CD4-positive, alpha-beta T cell treated with Interleukin-15 for 1 hour (primary cell): ENCODE measurements at places on chromosomes 5 and 9.

DNA sequence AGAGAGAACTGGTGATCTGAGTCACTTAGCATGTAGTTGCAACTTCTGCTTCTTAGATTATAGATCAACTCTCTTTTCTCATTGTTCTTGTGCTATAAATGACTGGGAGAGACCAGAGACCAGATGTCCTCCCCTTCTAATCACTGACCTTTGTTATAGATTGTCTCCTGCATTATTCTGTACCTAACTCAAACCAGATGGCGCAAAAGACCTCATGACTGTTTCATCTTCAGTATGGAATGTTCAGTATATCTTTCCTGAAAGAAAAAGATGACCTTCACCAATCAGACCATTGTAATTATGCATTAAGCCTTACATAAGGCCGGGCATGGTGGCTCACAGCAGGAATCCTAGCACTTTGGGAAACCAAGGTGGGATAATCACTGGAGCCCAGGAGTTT is 30.5 kb upstream of the ADAM19 start:
- DNase-seq: no peak

- no peak for DNase-seq
Measured at GRCh38 chr5:28703651-28704260, 1665.4 kb upstream of the CDH9 start.

GRCh38 chr9:76866689-76867088 is 39.2 kb downstream of the PRUNE2 start:
- no peak for DNase-seq

DNA sequence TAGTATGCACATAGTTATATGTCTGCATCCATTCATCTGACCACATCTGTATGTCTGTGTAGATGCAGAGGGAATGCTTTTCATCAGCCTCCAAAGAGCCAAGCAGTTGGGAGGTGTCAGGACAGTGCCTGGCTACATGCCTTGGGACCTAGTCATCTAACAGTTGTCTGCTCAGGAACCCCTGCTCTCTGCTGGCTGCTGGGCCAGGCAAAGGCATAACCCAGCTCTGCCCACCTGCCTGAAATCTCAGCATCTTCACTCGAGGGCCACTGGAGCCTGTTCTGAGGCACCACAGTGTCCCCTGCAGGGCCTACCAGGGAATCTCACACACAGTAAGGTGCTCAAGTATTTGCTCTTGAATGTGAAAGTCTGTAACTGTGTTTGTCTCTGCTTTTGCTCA is 3.7 kb downstream of the C9orf50 start:
- DNase-seq: no peak

GRCh38 chr5:102937894-102938293 is 182.0 kb downstream of the GIN1 start:
- no peak for DNase-seq

DNA sequence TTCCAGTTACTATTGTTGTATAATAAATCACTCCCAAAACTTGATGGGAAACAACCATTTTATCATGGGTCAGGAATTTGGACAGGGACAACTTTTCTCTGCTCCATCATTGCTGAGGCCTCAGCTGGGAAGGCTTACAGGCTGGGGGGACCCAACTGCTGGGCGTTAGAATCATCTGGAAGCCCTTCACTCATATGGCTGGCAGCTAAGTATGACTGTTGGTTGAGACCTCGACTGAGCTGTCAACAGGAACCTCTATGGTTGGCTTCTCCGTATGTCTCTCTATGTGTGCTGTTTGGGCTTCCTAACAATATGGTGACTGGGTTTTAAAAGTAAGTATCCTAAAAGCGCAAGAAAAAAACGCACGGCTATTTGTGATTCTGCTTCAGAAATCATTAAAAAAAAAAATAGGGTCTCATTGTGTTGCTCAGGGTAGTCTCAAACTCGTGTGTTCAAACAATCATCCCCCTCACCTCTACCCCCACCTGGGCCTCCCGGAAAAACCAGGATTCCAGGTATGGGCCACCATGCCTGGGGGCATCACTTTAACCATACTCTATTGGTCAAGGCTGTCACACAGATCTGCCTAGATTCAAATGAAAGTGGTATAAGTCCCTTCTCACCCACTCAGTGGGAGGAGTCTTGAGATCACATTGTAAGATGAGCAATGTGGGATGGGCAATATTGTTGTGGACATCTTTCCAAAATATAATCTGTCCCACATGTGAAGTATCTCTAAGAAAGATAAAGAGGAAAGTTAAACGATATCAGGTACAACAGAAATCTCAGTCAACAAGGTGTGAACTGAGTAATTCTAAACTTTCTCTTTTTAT is 15.2 kb downstream of the FNBP1 start:
- DNase-seq: no peak

DNA sequence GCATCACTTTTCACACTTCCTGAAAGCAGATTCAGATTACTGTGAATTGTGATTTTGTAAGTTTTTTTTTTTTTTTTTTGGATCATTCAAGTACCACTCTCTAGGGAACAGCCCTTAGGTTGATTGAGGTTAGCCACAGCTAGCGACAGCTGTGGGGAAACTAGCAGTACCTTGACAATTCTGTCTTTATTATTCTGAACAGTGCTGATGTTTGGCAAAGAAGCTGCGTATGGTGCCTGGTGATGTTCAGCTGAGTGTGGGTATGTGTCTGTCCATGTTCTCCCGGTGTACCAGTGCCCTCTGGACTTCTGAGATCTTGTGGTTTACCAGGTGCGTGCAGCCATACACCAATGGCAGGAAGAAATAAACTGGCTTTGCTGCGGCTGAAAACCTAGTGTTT is 117.3 kb upstream of the PLPPR1 start:
- DNase-seq: no peak

GRCh38 chr5:757346-757930 is 27.1 kb downstream of the ZDHHC11B start:
- peak; percentile 14 for DNase-seq

- DNase-seq: no peak
Measured at GRCh38 chr5:160363211-160363610, 7.2 kb downstream of the C1QTNF2 start.

GRCh38 chr9:34123682-34124081 is 2.8 kb downstream of the DCAF12 start:
- DNase-seq: peak; percentile 71

DNA sequence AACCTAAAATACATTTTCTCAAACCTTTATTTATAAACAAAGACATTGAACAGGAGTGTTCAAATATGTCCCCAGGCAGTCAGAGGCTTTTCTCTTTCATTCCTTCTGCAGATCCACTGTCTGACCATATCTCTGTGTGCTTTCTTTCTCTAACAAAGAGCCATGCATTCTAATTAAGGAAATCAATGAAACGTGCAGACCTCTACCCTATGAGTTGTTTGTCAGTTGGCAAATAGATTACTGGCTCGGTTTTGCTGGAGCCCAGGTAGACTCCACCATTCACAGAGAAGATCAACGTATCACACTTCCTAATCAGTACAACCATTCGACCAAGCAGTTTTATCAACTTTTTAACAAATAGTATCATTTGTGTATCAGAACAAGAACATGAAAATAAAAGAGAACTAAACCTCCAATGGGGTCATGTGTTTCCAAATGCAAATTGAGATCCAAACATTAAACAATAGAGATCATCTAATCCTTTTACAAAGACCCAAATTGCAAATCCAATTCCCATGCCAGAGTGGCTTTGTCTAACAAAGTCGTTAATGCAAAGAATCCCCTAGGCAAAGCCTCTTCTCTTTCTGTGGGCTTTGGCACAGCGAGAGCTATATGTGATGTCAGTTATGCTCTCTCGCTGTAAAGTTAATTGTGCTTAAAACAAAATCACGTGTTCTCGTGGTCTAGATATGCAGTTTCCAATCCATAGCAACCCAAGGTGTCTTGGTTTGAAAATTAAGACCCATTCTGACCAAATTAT is 16.8 kb downstream of the KLF4 start:
- DNase-seq: no peak

DNA sequence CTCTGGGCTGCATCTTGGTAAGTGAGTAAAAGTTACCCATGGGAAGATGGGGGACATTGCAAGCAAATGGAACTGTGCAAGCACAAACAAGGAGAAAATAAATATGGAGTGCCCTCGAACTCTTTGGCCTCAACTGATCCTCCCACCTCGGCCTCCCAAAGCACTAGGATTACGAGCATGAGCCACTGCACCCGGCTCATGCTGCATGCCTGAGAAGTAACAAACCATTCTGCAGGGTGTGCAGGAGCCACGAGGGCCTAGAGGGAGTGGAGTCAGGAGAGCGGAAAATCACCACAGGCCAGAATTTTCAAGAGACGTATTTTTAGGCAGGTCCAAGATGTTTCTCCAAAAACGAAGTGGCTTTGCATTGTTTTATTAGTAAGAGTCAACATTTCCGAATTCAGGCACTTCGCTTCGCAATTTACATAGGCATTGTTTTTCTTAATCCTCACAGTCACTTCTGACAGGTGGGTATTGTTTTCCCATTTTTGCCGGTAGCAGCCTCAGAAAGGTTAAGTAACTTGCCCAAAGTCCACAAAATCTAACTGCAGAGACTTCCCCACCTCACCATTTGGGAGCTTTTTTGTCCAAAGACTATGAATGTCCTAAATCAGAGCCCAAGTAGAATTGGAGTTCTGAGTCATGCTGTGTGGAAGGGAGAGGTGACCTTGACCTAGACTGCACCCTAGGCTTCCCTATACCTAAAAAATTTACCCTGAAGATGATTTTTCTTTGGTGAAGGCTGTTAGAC is 230.2 kb downstream of the NR3C1 start:
- no peak for DNase-seq

DNA sequence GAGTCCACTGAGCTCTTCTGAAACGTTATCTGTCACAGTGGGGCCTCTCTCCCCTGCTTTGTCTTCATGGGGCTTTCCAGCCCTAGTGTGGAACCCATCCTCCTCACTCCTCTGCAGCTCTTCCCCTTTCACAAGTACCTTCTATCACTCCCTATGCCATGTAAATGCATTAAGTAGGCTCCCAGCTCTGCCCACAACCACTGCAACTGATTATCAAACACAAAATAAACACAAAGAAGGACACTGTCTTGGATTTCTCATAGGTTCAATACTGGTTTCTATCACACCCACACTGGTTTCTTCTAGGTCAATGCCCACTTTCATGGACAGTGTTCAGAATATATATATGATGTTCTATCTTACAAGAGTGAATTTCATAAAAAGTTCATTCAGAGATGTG is 139.4 kb downstream of the GNAQ start:
- no peak for DNase-seq

DNA sequence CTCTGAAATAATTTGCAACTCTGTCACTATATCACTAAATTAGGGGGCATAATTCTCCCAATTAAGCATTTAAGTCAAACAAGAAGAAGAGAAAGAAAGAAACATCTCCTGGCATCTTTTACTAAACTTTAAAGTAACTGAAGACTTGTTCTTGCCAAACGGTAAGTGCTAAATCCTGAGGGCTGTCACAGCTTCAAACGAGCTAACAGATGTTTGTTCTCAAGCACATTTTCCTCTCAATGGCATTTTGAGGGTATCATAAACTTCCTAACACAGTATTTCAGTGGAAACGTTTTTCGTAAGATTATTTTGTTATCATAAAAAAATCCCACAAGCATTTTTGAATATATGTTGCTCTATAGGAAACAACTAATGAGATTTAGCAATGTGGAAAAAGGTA is 169.5 kb upstream of the TAS2R1 start:
- DNase-seq: no peak

DNA sequence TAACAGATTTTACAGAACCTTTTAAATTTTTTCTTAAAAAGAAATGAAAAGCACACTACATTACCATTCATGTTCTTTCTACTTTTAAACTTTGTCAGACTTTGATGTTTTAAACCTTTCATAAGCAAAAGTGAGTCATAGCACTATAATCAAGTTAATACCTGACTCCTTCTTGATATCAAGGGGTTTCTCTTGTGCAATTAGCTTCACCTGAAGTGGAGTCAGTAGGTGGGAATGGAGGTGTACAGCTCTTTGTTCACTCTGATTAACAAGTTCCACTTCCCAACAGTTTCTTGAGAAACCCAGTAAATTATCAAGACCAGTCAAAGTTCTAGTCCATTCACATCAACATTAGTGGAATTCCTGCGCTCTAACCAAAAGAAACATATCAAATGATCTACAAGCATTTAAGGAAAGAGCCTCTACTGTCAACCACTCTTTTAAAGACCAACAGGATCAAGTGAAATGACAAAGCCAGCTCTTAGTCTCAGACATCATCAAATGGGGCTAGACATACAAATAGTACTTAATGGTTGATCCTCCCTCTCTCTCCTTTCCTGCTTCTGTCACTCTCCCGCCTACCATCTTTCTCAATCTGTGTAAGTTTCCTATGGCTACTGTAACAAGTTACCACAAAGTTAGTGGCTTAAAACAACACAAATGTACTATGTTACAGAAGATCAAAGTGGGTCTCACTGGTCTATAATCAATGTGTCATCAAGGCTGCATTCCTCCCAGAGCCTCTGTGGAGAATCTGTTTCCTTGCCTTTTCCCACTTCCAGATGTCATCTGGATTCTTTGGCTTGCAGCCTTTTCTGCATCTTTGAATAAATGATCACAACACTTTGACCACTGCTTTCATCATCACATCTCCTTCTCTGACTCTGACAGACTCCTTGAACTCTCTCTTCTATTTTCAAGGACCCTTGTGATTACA is 68.0 kb downstream of the HINT1 start:
- DNase-seq: no peak

DNA sequence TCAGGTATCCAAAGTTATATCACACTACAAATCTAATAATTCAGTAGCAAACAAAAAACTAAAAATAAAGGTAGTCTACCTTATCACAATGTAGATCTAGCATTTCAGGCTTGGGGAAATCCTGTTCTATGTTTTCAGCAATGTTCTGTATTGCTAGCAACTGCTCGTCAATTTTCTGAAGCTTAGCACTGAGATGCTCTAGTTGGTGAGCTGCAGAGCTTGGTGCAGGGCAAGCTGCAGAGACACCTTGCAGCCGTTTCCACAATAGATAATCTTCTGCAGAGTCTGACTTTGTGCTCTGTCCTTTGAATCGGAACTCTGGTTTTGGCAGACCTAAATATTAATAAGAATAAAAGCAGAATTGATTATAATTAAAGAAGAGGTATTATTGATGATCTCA is 95.5 kb downstream of the CPLANE1 start:
- DNase-seq: no peak

DNA sequence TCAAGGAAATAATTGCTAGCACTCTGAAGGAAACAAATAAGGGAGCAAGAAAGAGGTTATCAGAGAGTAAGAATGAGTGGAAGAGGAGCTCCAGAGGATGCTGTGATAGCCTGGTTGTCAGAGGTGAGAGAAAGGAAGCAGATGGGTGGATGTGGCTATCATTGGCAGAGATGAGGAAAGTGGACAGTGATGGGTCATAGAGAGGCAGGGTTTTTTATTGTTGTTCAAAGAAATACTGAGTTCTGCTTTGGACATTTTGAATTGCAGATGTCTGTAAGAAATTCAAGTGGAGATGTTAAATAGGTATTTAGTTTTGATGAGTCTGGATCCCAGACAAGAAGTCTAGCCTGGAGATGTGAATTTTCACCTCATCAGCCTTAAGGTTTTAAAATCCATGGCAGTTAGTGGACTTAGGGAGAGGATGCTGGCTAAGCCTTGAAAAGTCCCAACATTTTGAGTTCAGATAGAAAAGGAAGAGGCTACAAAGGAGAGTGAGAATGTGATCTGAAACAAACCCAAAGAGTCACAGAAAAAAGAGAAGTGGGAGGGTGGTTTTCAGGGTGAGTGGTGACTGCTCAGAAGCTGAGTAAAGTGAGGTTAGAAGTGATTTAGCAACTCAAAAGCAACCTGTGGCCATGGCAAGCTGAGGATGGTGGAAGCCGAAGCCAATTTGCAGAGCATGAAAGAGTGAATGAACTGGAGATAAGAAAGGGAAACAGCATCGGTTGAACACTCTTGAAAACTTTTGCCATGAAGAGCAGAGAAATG is 50.4 kb downstream of the PPIC start:
- no peak for DNase-seq

- DNase-seq: no peak
Measured at GRCh38 chr9:13446938-13447842, 167.7 kb upstream of the MPDZ start.

- DNase-seq: no peak
Measured at GRCh38 chr5:25091921-25092320, 447.1 kb upstream of the CDH10 start.
